ENCODE measurements at places on chromosomes 4 and X.

DNA sequence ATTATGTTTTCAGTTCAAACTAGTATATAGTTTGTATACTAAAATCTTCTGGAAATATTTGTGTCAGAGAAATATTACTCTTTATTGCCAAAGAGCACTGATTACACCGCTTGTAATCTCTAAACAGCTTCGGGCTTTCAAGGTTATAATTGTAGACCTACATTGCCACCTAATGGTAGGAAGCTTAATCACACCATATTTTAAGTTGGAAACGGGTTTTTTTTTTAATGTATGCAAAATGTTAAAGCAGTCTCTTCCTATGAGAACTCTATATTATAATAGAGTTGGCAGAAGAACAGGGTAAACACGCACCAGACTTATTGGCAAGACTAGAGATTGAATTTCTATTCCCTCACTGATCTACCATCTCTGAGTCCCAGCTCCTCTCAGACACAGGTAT lies 19.5 kb upstream of the NFXL1 start:
- DNase-seq, result no peak

DNA sequence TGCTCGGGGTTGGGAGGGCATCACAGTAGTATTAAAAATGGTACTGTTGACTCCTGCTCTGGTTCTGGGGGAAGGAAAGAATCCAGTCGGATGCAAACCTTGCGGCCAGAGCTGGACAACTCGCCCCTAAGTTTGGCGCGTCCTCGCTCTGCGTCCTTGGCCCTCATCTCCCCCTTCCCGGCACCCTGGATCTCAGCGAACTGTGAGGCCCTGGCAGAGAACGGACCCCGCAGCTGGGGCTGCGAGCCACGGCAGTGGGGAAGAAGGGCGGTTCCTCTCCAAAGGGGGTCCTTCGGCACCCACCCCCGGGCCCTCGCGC lies 14.0 kb downstream of the ARHGEF6 start:
- no peak for DNase-seq

DNA sequence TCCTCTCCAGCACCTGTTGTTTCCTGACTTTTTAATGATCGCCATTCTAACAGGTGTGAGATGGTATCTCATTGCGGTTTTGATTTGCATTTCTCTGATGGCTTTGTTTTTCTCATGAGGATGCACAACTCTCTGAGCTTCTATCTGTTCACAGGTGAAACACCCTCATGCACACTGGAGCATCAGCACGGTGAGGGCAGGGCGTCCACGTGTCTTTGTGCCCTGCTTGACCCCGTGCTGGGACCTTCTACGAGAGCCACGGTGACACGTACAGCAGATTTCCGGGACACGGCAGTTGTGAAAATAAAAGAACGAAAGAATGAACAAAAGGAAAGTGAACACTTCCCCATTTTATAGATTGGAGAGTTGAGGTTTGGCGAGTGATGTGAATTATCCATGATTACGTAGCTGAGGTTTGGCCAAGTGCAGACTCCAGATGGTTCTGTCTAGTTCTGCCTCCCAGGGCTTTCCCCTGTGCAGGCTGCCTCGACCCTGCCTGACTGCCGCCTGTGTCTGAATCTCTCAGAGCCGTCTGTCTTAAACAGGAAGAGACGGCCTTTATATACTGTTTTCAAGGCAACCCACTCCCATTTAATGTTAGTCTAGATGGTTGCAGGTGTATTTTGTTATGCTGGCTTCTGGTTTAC lies 67.8 kb upstream of the SORBS2 start:
- no peak for DNase-seq

DNA sequence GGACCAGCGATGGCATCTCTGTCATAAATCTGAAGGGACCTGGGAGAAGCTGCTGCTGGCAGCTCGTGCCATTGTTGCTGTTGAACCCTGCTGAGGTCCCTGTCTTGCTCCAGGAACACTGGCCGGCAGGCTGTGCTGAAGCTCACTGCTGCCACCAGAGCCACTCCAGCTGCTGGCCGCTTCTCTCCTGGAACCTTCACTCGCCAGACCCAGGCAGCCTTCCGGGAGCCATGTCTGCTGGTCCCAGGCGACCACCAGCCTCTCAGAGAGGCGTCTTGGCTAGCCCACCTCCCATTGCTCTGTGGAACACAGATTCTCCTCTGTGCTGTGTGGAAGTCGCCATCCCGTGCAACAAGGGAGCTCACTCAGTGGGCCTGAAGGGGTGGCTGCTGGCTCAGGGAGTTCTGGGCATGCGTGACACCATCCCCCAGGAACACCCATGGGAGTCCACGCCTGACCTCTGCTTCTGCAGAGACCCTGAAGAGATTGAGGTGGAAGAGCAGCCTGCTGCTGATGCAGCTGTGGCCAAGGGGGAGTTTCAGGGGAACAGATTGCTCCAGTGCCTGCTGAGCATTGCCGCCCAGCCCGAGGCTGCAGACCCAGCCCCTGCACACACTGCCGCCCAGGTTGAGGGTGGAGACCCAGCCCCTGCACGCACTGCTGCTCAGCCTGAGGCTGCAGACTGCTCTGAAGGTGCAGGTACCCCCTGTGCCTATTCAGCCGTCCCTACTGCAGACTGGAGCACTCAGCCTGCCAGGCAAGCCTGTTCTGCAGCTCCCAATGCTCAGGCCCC lies 33.1 kb upstream of the CYP4V2 start:
- no peak for DNase-seq

DNA sequence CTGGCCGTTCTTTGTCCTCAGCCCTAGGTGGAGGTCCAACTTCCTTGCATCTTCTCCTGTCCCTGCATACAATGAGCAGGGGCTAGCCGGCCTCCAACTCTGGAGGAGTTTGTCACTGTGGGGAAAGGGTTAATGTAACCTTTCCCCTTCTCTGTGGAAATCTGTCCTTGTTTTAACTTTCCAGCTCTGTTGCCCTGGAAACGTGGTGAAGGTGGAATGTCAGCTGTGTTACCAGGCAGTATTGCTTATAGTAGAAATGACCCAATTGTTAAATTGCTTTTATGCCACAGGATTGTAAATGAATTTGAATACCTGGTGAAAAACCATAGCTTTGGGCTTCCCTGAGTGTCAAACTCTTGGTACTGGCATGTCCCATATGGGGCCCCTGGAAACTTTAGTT lies 131.6 kb upstream of the SCML1 start:
- no peak for DNase-seq

DNA sequence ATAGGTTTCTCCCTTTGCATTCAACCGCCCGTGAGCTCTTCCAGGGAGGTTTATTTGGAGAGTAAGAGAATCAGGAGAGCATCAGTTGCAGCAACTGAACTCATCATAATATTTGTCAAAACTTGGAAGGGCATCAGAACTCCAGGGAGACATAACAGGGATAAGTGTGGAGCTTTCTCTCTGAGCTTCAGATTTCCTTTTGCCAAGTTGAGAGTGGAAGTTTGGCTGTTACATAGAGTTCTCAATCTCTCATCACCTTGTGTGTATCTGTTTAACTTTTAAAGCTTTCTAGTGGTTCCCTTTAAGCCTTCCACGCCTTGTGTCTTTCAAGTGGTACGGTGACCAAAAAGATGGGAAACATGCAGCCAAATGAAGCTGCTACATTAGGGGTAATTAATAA lies 18.8 kb downstream of the BMP3 start:
- no peak for DNase-seq

DNA sequence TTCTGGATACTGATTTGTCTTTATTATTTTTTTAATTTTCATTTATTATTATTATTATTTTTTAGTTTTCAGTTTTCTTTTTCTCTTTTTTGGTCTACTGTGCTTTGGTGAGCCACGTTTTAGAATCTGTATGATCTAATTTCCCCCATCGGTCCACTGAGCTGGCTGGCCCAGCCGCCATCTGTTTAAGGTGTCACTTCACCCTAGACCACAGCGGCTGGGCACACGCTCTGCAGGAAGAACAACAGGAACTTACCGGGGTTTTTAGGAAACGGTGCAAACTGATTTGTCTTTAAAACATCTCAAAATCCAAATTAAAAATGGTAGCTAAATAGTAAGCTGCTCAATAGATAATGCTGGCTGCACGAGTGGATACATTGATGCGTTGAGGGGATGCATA lies 48.8 kb upstream of the AMOT start:
- DNase-seq, result no peak

DNA sequence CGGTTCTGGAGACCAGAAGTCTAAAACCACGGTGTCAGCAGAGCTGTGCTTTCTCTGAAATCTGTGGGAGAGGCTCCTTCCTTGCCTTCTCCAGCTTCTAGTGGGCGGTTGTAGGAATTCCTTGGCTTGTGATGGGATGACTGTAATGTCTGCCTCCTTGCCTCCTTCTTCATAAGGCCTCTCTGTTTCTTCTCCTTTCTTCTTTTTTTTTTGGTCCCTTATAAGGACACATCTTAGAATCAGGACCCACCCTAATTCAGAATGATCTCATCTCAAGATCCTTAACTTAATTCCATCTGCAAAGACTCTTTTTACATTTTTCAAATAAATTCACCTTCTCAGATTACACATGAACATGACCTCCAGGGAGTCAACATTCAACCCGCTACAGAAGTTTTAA lies 186.9 kb downstream of the STK32B start:
- DNase-seq, result no peak

DNA sequence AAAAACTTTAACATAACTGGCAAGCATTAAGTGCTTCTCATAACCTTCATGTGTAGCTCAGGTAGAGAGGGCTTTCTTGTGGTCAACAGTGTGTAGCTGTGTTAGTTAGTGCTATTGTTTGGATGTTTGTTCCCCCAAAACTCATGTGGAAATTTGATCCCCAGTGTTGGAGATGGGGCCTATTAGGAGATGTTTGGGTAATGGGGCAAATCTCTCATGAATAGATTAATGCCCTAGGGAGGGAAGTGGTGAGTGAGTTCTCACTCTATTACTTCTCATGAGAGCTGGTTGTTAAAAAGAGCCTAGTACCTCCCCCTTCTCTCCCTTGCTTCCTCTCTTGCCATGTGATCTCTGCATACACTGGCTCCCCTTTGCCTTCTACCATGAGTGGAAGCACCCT lies 16.5 kb upstream of the SLC25A43 start:
- no peak for DNase-seq

DNA sequence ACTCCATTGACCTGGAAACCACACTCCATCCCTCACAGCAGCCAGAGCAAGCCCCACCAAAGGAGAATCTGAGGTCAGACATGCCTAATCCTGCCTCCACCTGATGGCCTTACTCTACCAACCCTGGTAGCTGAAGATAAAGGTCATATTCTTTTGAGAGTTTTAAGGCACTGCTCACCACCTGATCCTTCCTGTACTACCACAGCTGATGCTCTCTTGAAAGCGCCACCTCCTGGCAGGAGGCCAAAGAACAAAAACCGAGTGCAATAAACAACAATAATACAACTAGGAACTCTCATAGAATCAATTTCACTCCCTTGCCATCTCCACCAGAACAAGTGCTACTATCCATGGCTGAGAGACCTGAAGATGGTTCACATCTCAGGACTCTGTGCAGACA lies 301.6 kb downstream of the NAF1 start:
- DNase-seq, result no peak

GRCh38 chrX:24672701-24673190 lies 21.0 kb upstream of the POLA1 start:
- no peak for DNase-seq

- no peak for DNase-seq
Observed at GRCh38 chr4:158090323-158090722, 82.5 kb downstream of the GASK1B start.

DNA sequence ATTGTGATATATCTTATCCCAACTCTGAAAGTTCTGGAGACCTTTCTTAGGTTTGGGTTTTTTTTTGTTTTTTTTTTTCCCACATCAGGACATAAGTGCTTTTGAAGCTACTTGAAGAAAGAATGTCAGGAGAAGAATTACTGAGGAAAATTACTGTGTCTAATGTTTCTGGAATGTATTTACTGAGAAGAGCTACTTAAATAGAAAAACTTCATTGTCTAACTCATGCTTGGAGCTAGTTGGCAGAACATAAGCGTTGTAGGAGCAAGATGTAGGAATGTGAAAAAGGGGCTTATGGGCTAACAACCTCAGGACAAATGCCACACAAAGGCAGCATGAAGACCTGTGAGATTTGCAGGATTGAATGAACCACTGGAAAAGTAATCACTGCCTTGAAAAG lies 166.6 kb upstream of the GLRA2 start:
- no peak for DNase-seq

- no peak for DNase-seq
Observed at GRCh38 chr4:76550966-76551780, 116.1 kb downstream of the SHROOM3 start.

DNA sequence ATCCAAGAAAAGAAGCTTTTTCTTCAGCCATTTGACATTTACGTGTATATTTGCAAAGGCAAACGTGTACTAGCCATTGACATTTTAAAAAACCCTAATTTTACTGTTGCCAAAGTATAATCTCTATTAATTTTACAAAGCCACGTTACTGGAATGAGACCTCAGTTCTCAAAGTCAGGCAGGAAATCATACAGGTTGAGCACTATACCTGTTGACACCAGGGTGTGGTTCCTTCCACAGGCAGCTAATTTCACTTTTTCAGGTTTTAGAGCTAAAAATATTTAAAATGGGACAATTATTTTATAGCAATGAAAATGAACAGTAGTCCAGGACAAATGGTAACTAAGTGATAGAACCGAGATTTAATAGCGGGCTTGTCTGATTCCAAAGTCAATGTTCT lies 6.5 kb downstream of the RPGR start:
- no peak for DNase-seq

GRCh38 chrX:132592880-132593279 lies 104.0 kb upstream of the MBNL3 start:
- DNase-seq, result no peak

DNA sequence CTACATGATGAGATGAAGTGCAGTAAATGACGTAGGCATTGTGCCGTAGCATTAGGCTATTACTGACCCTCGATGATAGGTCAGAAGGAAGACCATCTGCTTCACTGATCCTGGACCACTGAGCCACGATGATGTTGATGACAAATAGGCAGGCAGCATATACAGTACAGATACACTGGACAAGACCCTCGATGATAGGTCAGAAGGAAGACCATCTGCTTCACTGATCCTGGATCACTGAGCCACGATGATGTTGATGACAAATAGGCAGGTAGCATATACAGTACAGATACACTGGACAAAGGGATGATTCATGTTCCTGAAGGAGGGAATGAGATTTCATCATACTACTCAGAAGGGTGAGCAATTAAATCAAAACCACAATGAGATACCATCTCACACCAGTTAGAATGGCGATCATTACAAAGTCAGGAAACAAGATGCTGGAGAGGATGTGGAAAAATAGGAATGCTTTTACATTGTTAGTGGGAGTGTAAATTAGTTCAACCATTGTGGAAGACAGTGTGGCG lies 50.9 kb downstream of the BEND4 start:
- no peak for DNase-seq

DNA sequence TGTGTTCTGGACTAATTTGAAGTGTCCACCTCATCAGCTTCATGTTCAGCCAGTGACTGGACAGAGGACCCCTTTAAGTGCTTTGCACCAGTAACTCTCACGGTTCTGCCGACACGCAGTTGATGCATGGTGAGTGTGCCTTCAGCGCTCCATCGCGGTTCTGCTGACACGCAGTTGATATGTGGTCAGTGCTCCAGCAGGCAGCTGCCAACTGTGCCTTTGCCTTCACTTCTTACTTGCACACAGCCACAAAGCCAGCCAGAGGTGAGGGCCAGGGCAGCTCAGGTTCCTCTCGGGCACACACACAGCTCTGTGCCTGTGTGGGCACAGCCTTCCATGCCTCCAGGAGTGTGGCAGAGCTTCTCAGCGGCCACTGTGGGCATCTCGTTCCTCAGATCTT lies 12.4 kb downstream of the NKX1-1 start:
- no peak for DNase-seq
